ENCODE measurements at places on chromosomes 7 and 10.

DNA sequence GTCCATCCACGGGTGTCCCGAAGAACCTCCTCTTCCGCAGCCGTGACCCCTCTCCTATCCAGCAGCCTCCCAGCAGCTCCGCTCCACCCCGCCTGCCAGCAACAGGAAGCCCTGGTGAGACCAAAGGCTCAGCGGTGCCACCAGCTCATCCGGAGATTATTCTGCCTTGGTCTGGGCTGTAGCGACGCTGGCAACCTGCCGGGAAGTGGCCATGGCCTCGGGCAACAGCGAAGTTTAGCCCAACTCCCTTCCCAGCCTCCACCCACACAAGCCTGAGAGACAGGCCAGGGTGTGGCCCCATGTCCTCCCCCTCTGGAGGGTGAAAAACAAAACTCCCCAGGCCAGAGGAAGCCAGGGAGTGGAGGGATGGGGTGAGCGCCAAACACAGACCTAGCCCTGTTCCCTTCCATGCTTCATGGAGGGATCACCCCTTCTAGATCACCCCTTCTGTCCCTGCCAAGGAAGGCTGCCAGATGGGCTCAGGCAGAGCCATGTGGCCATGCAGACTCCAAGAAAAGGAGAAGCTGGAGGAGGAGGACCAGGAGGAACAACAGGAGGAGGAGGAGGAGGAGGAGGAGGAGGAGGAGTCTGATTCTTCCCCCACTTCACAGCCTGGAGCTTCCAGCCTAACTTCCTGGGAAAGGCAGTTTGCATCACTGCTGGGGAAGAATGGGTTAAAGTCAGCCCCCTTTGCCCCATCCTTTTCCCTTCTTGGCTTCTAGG lies 918 bp downstream of the CALHM2 start:
- DNase-seq: peak; percentile 80

DNA sequence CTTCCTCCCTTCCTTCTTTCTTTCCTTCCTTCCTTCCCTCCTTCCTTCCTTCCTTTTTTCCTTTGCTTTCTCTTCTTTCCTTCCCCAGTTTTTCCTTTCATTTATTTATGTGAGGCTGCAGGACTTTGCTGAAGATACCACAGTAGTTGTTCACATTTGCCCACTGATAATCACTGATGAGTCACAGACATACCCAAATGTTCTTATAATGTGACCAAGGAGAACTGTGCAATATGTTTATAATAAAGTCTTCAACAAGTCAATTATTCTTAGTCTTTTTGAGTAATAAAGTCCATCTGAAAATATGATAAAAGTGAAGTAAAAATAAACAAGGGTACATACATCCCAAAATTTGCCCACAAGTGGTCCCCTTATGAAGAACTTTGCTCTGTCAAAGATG lies 159.7 kb downstream of the GNAI1 start:
- DNase-seq: peak; percentile 53

DNA sequence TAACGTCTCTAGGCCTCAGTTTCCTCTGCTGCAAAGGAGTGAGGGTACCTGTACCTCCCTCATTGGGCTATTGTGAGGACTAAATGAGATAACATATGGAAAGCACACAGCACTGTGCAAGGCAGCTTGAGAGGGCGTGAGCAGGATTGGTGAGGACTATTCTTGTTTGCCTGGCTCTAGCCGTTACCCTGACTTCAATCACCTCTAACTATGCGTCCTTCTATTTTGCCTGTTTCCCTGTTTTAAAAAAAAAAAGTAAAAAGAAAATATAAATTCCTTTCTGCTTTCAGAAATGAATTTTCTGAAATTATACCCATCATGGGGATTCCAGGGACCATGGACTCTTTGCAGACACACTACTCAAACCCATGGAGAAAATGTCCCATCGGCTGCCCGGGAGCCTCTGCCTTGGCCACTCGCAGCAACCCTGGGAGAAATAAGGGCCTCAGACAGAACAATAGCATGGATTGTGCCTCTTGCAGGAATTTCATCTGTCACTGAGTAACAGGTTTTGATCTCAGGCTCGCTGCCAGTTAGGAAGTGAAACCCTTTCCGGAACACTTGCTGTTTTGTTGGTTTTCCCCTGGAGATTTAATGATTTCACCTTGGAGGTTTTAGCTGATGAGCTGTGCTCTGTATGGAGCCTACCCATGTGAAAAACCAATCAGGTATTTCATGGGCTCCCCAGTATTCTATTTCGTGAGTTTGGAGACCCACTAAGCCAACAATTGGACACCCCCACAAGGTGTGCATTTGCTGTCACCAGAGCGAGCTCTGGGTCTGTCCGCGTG lies 55.6 kb downstream of the STEAP1B start:
- no peak for DNase-seq

GRCh38 chr10:100693821-100694220 lies 51.6 kb upstream of the PAX2 start:
- no peak for DNase-seq

DNA sequence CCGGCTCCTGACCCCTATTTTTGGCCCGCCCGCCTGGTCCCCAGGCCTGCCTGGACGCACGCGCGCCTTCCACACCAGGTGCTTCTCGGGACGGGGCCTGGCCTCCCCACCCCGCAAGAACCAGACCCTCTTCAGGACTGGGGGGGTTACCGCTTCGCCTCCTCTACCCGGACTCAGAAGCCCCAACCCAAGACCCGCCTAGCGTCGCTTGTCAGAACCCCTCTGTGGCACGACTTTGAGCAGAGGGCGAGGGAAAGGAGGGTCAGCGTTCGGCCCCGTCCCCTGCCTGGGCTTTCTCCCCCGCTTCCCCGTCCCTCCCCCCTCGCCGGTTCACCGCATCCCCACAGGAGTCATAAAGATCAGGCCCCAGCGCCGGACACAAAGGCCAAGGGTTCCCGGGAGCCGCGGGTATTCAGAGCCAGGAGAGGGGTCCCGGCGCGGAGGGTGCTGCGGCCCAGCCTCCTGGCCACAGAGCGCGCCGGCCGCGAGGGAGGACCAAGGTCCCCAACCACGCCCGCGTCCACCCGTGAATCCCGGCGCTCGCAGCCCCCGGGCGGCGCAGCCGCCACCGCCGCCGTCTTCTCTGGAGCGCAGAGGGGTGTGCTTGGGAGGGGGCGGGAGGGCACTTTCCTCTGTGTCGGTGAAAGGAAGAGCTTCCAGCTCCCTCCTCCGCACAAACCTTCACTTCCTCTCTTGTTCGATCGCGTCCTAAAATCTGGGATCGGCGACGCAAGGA lies 351.9 kb downstream of the DNAJB6 start:
- DNase-seq: no peak

GRCh38 chr7:151503902-151504714 lies 15.6 kb downstream of the RHEB start:
- DNase-seq: peak; percentile 42
